ENCODE measurements at places on chromosomes 1 and 21.
A peak's percentile ranks its signal among the peaks of the same experiment; 100 is the strongest.

GRCh38 chr1:205504311-205505075 lies at the start of gene CDK18:
CDK18 (plus strand) TSS chr1:205504669; CDS start chr1:205523168, 18,499 bp downstream.
- DNase-seq = no peak

DNA sequence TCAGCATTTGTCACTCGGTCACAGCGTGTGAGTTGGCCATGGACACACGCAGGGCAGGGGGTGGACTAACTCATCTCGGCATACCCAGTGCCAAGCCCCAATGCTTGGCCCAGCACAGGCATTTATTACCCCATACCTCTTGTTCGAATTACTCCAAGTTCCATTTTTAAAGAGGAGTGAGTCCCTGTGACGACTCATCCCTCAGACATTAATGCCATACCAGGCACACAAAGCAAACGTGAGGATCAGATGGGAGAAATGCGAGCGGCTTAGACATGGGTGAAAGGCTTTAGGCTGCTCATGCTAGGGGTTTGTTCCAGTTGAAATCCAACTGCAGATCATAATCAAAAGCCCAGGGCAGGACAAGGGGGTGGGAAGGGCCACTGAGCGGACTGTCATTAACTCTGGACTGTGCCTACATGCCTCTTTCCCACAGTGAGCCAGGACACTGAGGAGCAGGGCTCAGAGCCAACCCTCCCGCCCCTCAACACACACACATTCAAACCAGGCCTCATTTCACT lies 118.5 kb upstream of the NGF start:
- peak; percentile 63 for DNase-seq

GRCh38 chr1:58769809-58770320 lies 14.0 kb downstream of the JUN start:
- DNase-seq = no peak

DNA sequence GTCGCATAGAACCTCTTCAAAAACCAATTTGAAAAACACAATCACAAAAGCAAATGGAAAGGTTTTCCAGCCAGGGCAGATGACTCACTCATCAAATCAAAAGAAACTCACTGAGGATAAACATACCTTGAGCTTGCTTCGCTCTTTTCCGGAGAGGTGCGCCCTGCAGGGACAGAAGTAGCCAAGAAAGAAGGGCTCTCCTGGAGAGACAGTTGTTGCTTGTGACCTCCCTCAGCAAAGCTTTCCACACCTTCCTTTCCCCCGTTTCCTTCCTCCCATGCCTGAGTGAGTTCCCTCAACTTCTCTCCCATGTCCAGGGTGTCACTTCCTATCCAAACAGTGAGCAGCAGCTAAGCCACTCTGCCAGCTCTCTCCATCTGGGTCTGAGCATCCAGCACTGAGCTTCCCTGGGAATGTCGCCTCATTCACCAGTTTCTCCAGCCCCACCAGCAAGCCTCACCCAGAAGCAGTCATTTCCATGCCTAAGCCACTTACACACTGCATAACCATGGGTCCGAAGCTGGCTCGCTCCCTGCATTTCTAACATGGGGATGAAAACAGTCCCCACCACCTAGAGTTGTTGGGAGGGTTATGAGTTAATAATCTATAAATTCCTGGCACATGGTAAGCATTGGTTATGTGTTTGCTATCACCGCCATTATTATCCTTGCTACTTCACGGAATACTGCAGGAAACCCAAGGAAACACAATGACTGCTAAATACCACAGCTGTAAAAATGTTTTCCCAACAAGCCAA lies 75.0 kb downstream of the PTPN14 start:
- DNase-seq = no peak

- DNase-seq = no peak
Measured at GRCh38 chr1:173267453-173267945, 60.4 kb upstream of the TNFSF4 start.

DNA sequence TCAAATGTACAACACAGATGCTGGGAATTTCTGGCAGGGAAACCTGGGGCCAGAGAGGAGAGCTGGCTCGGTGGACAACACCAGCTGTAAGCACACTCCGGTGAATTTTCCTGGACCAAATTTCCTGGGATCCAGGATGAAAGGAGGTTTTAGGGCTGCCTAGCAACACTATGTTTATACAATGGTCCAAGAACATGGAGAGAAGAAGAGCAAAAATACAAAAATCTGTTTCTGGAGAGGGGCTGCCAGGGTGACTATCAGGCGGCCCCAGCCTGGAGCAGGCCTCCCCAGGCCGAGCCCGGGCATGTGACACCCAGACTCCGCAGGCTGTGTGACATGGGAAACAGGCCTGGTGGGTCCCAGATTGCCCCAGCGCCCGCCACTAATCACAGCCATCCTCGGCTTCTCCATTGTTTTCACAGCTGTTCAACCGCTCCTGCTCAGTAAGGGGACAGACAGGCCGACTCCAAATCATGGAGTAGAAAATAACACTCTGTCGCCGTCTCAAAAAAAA lies 336.0 kb upstream of the NFIA start:
- no peak for DNase-seq

GRCh38 chr1:156709757-156710489 lies 4.5 kb upstream of the CRABP2 start:
- no peak for DNase-seq

DNA sequence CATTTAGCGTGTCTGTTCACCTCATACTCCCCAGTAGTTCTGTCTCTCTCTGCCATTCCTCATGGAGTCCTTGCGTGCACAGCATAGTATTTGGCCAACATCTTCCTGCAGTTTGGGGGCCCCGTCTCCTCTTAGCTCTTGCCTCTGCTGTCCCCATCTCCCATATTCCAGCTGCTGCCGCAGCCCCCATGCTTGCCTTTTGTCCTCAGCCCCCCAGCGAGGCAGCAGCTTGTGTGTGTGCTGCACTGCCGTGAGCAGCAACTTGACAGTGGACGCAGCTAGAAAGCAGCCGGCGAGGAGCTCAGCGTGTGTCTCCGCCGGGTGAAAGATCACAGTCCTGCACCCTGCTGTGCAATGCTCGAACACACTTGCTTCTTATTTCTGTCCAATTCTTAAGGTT lies 164.2 kb upstream of the COL6A1 start:
- no peak for DNase-seq

DNA sequence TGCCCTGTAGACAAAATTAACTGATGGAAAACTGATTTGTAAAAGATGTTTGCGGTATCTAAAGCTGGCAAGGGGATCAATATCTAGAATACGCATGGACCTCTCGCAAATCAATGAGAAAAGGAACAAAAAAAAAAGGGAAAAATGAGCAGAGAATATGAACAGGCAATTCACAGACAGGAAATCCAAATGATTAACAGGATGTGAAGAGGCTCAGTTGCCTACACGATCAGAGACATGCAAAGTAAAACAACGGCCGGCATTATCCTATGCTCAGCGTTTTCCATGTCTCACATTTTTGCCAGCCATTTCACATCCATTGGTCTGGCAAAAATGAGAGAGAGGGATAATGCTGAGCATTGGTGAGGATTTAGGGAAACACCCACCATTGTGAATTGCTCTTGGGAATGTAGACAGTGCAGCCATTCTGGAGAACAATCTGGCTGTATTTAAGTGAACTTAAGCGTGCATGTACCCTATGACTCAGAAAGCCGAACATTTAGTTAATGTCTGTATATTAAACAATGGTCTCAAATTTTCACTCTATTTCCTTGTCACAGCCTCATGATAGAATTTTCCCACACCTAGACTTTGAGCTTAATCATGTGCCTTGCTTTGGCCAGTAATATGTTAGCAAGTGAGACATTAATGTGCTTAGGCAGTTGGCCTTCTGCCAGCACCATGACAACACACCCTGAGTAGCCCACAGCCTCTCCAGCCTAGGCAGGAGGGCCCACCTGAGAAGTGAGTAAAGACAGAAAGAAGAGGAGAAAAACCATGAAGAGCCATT lies 61.0 kb upstream of the NBPF3 start:
- no peak for DNase-seq

Data from HS-5 (cell line).